ENCODE measurements at places on chromosomes 3 and 15.

GRCh38 chr15:68725736-68726135 is 95.0 kb downstream of the ANP32A start:
- no peak overlapping the region for H3K4me3 ChIP-seq
- H3K27me3 ChIP-seq, result peaks cover 5% of the 10 kb centered on the region
- H3K27ac ChIP-seq, result no peak overlapping the region
- H3K4me1 ChIP-seq, result no peaks in the 10 kb centered on the region
- no peak for DNase-seq
- H3K36me3 ChIP-seq, result no peaks in the 10 kb centered on the region

- H3K4me1 ChIP-seq, result peaks cover 2% of the 10 kb centered on the region
- no peaks in the 10 kb centered on the region for H3K27me3 ChIP-seq
- no peak overlapping the region for H3K4me3 ChIP-seq
Measured at GRCh38 chr3:152156880-152157279, 111.8 kb upstream of the MBNL1 start.

DNA sequence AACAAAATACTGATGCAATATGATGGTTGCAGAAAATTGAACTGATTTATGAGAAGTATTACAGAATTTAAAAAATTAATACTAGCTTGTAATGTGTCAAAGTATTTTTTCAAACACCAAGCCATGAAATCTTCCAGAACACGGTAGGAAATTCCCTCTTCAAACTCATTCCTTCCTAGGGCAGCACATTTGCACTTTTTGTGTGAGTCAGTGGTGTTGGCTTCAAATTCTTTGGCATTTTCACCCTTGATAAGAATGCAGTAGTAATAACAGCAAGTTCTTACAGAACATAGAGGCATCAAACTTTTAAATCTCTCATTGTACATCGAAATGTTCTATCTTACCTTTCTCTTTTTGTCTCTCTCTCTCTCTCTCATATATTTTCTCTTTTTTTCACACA is 191.8 kb downstream of the CGGBP1 start:
- no peak for DNase-seq
- no peak overlapping the region for H3K27ac ChIP-seq
- H3K27me3 ChIP-seq, result peaks cover 1% of the 10 kb centered on the region
- H3K4me1 ChIP-seq, result no peaks in the 10 kb centered on the region
- H3K4me3 ChIP-seq, result no peak overlapping the region

- H3K27ac ChIP-seq, result no peak overlapping the region
- H3K4me3 ChIP-seq, result no peak overlapping the region
- H3K27me3 ChIP-seq, result no peaks in the 10 kb centered on the region
- no peak for DNase-seq
- no peaks in the 10 kb centered on the region for H3K4me1 ChIP-seq
Measured at GRCh38 chr3:53973905-53974304, 82.2 kb upstream of the SELENOK start.

DNA sequence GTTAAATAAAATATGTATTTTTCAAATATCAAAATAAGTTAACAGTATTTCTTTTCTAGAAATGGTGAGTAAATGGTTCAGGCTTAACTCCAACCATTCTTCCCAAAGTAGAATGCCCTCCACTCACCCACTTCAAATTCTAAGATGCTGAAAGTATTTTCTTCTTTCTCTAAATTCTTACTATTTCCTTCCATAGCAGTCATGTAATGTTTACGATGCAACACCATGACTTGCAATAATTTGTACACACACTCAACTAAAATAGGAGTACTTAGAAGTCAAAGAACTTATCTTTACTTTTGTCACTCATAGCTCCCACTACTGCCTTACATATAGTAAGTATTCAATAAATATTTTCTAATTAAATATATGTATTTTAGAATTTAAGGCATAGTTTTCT is 65.0 kb downstream of the AQR start:
- H3K36me3 ChIP-seq, result peaks cover 36% of the 10 kb centered on the region
- no peak overlapping the region for H3K4me3 ChIP-seq
- no peak overlapping the region for H3K27ac ChIP-seq
- no peak for DNase-seq
- H3K27me3 ChIP-seq, result no peaks in the 10 kb centered on the region
- H3K4me1 ChIP-seq, result no peaks in the 10 kb centered on the region

- H3K36me3 ChIP-seq, result no peaks in the 10 kb centered on the region
- H3K4me3 ChIP-seq, result no peak overlapping the region
- no peak for DNase-seq
- H3K27me3 ChIP-seq, result peaks cover 2% of the 10 kb centered on the region
Measured at GRCh38 chr3:67248726-67249125, 250.6 kb downstream of the KBTBD8 start.

Data from activated CD8-positive, alpha-beta T cell treated with anti-CD3 and anti-CD28 coated beads for 36 hours (primary cell).